ENCODE measurements at places on chromosomes 4 and X. TPM values are rescaled to one million over a fixed set of nuclear protein-coding genes. Genes with fewer than 3 reads are reported as not detected.

Gene SH3D19
- total RNA-seq, result 39.4 TPM

Gene FGF2
- 2.5 TPM for total RNA-seq

Gene CD40LG
- not detected for total RNA-seq

Gene MAGED4
- total RNA-seq, result 6.0 TPM

Gene OTC
- total RNA-seq, result not detected

Gene DRD5
- total RNA-seq, result not detected

Gene TEX13B
- not detected for total RNA-seq

Gene FRMPD4
- 0.07 TPM for total RNA-seq

Gene STS
- total RNA-seq, result 1.2 TPM

Gene TRIM61
- 2.2 TPM for total RNA-seq

Gene SPACA5
- total RNA-seq, result not detected

Gene ATP8A1
- 0.14 TPM for total RNA-seq

DNA sequence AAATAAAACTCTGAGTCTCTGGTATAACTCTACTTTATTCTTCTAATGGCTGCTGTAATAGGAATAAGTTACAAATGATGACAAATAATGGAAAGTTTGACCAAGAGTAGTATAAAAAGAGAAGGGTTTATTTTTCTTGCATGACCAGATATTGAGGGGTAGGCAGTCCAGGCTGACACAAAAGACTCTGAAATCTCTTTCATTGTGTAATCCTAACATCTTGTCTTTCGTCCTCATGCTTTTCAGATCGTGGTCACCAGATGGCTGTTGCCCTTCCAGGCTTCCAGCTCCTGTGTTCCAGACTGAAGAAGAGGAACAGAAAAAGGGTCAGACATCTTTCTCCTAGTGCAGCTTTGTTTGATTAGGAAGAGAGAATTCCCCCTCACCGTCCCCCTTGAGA is 176.9 kb upstream of the GK2 start:
- no peak for DNase-seq

DNA sequence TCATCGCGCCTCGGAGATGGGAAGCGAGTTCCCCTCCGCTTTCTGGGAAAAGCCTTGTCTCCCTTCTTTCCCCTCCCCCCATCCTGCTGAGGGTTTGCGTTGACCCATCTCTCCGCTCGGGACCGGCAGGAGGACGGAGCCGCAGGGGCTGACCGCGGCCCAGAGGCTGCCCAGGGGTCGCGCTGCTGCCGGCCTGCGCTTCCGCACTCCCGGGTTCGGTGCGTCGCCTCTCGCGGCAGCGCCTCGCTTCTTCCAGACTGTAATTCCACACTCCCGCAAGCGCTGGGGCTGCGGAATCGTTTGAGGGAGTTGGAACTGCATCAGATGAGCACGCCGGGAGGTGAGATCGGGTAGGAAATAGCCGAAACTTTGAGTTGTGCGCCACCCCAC is 88.3 kb downstream of the BCOR start:
- no peak for DNase-seq

DNA sequence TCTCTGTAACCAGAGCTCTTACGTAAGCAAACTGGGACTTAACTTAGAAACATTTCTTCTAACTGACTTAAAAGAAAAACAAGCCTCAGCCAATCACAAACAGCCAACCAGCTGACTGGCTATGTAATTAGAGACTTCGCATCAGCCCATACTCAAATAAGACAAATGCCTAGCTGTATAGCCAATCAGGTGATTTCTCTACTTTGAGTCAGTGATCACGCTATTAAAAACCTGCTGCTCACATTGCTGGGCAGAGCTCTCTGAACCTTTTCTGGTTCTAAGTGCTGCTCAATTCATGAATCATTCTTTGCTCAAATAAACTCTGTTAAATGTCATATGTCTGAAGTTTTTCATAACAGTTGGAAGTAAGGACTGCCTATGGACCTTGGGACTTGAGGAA is 9.9 kb upstream of the SMIM10L2A start:
- peak; percentile 13 for DNase-seq

DNA sequence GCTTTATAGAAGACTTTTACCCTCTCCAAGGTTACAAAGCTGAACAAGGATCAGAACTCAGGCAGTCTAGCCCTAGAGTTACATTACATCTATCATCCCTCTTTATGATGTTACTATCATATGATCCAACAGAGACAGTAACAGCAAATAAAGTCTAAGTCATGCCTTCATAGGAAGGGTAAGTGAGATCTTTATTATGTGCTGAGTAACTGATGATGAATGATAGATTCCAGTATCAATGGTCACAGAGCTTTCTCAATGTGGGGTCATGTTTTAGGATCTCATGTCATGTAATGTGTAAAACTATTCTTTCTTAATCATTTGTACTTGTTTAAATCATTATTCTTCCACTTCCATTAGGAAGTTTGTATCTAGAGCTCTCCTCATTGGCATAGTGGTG is 22.8 kb downstream of the ELOVL6 start:
- DNase-seq, result peak; percentile 34

- no peak for DNase-seq
These were observed 342.1 kb upstream of the CTSO start for GRCh38 chr4:156295676-156296195.

GRCh38 chrX:53716328-53717088 is 30.0 kb upstream of the HUWE1 start:
- peak; percentile 17 for DNase-seq

GRCh38 chrX:68249401-68249831 is 183.9 kb downstream of the OPHN1 start:
- DNase-seq, result no peak

DNA sequence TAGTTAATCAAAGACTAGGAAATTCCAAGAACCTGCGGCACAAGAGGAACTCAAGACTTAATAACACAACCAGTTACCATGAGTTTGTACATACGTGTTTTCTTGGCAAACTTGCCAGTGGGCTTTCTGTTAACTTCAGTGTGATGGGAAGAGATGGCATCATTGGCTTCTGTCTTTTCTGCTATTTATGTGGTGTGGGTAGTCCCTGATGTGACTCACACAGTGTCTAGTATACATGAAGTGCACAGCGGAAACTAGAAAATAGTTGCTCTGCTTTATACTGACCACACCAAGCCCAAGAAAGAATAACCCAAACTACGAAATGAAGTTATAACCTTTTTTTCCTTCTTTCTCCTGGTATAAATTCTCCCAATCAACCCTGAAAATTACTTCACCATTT is 24.5 kb downstream of the DAPP1 start:
- no peak for DNase-seq

DNA sequence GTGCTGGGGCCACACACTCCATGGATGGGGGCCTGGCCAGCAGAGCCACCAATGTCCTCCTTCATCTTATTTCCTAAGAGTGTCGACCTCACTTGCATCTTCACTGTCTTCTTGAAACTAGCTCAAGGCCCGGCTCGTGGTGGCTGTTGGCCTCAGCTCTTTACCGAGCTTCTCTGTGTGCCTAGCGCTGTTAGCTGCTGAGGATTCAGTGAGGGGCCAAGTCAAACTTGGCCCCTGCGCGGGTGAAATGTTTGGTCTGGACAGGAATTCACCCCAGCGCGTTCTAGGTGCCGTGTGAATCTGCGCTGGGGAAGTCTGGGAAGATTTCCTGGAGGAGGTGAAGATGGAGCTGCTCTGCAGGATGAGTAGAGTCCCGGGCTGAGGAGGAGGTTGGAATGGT is 8.5 kb downstream of the SORCS2 start:
- DNase-seq, result no peak

- DNase-seq, result no peak
These were observed 14.0 kb downstream of the G6PD start for GRCh38 chrX:154532690-154533089.

DNA sequence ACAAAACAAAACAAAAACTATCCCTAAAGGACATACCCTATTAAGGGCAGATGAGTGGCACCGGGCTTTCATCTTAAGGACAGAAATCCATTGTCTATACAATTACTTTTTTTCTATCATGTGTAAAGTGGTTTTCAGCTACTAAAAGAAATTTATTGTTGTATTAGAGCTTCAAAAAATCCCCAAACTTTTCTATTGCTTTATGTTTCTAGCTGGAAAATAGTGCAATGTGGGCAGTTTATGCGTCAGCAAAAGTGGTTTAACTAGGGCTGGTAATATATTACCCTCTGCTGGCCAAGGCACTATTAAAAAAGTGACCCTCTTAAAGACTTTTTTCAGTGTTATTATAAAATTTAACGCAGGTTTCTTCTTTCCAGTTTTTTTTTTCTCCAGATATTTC is 15.5 kb upstream of the GPR82 start:
- no peak for DNase-seq

DNA sequence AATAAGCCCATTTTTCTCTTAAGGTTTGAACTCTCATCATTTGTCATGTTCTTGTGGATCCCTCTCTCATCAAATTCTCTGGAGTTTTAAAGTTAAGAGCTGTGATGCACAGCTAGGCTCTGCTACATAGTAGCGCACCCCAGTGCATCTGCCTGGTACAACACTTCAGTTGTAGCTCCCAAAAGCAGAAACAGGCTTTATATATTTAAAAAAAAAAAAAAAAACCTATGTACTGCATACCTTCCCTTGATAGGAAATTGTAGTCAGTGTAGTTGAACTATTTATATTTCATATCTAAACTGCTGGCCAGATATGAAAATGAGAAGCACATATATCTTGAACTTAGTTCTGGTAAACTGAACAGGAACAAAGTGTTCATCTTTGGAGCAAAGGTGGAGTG is 131.4 kb downstream of the KLHL13 start:
- no peak for DNase-seq

- no peak for DNase-seq
These were observed 13.0 kb downstream of the DKC1 start for GRCh38 chrX:154775419-154776349.

GRCh38 chr4:33062155-33062806 is 2342.1 kb downstream of the PCDH7 start:
- DNase-seq, result no peak

- no peak for DNase-seq
These were observed 497 bp upstream of the THAP9 start for GRCh38 chr4:82900066-82900410.

- no peak for DNase-seq
These were observed 468.2 kb downstream of the ZIC3 start for GRCh38 chrX:138034136-138034535.

GRCh38 chr4:86972997-86973396 is 38.2 kb downstream of the AFF1 start:
- peak; percentile 68 for DNase-seq

GRCh38 chr4:79621061-79621460 is 213.0 kb upstream of the GK2 start:
- no peak for DNase-seq

- no peak for DNase-seq
These were observed at the start of gene NMU for GRCh38 chr4:55635741-55636655. Gene NMU, minus strand, starts transcription at chr4:55636298. Its CDS starts 106 bp downstream, at chr4:55636192.

- DNase-seq, result no peak
These were observed 83.1 kb downstream of the PRDM5 start for GRCh38 chr4:120839334-120839973.

DNA sequence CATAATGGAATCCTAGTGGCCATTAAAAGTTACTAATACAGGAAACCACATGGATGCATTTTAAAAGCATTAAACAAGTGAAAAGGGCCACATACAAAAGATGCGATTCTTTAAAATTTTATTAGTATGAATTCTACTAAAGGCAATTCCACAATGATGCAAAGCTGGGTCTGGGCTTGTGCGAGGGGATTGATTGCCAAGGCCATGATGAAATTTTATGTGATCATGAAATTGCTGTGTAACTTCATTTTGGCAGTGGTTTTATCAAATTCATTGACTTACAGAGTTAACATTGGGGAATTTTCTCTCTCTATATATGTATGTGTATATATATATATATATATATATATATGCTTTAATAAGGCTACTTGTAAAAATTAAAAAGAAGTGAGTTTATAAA is 1142.5 kb upstream of the IGFBP7 start:
- no peak for DNase-seq

GRCh38 chr4:66585767-66586166 is 915.5 kb upstream of the EPHA5 start:
- DNase-seq, result no peak

DNA sequence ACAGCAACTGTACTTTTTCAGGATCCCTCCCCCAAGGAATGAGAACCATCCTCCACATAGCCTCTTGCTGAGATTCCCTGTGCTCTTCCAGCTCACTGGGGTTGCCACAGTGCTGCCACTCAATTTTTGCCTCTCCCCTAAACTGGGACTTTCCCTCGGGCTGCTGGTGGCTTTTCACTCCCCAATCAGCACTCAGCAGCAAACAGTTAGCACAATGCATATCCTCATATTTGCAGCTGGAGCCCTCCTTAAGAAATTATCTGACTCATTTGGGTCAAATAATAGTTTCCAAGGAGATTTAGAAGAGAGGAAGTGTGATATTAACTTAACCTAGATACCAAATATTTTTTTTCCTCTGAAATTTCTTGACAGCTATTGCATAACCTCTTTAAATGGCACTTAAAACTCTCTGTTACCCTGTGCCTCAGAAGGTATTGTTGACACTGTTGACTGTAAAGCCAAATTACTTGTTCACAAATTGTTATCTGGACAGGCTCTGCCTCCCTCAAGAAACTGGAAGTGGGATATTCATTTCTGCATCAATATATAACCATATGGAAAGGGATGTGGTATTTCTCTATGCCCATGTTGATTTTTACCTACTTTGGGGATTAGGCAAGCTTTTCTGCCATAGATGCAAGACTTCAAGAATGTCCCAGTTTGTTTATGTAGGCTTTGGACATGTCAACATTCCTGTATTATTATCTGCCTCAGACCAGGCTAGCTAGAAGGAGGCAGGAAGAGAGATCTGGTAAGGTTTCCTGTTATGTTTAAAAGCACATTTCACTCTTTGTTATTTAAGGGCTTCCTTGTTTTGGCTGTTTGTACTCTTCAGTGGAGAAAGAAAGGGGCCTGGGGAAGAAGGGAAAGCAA is 58.0 kb downstream of the SEPTIN11 start:
- DNase-seq, result peak; percentile 75

GRCh38 chr4:66628146-66628545 is 917.2 kb downstream of the CENPC start:
- DNase-seq, result no peak

- DNase-seq, result peak; percentile 82
These were observed 27.1 kb downstream of the PDLIM3 start for GRCh38 chr4:185508181-185508580.

- DNase-seq, result no peak
These were observed 227.7 kb downstream of the C4orf33 start for GRCh38 chr4:129323658-129324057.

DNA sequence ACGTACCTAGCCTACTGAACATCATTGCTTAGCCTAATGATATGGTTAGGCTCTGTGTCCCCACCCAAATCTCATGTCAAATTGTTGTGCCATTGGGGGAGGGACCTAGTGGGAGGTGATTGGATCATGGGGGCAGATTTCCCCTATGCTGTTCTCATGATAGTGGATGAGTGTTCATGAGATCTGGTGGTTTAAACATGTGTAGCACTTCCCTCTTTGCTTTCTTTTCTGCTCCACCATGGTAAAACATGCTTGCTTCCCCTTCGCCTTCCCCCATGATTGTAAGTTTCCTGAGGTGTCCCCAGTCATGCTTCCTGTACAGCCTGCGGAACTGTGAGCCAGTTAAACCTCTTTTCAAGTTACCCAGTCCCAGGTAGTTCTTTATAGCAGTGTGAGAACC is 102.6 kb downstream of the RAPGEF2 start:
- no peak for DNase-seq

DNA sequence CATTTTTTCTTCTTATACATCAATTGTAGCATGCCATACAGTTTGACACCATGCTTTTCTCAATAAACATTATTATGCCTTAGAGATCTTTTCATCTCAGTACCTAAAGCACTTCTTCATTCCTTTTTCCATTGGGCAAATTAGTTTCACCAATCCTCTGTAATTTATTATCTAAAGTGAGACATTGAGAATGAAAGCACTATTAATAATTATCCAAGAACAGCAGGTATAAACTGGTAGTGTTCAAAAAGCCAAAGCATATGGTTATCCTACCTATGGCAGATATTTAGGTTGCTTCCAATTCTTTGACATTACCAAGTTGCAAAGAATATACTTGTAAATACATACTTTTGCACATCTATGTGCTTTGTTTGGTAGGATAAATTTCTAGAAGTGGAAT is 15.6 kb downstream of the LAMTOR3 start:
- no peak for DNase-seq
